ENCODE measurements at places on chromosomes 7 and 10. TPM values are rescaled to one million over a fixed set of nuclear protein-coding genes. Genes with fewer than 3 reads are reported as not detected.

GRCh38 chr10:73017955-73018480 lies 63.4 kb upstream of the PLA2G12B start:
- DNase-seq: no peak

GRCh38 chr10:21021231-21021630 lies 124.1 kb upstream of the NEBL start:
- DNase-seq: no peak

- DNase-seq: no peak
Measured at GRCh38 chr10:76126607-76127527, 695.4 kb downstream of the LRMDA start.

GRCh38 chr7:4629287-4629895 lies 52.7 kb upstream of the FOXK1 start:
- DNase-seq: no peak

GRCh38 chr7:116557901-116558300 lies 33.1 kb downstream of the CAV1 start:
- no peak for DNase-seq

- DNase-seq: no peak
Measured at GRCh38 chr7:107446531-107446930, 23.3 kb upstream of the GPR22 start.

DNA sequence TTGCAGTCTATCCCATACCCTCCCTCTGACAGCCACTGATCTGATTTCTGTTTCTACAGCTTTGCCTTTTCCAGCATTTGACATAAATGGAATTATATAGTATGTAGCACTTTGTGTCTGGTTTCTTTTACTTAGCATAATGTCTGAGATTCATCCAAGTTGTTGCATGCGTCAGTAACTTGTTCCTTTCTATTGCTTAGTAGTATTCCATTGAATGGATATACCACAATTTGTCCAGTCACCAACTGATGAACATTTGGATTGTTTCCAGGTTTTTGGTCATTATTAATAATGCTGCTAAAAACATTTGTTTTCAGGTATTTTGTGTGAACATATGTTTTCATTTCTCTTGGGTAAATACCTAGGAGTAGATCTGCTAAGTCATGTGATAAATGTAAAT lies 6.5 kb upstream of the KIAA1549 start:
- no peak for DNase-seq

DNA sequence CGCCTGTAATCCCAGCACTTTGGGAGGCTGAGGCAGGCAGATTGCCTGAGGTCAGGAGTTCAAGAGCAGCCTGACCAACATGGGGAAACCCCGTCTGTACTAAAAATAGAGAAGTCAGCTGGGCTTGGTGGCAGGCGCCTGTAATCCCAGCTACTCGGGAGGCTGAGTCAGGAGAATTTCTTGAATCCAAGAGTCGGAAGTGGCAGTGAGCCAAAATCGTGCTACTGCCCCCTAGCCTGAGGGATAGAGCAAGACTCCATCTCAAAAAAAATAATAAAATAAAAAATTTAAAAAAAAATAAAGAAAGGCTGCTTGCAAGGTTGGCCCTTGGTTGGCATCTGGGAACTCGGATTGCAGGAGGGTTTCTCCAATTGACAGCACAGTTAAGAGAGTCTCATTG lies 221.6 kb downstream of the DGKI start:
- no peak for DNase-seq

DNA sequence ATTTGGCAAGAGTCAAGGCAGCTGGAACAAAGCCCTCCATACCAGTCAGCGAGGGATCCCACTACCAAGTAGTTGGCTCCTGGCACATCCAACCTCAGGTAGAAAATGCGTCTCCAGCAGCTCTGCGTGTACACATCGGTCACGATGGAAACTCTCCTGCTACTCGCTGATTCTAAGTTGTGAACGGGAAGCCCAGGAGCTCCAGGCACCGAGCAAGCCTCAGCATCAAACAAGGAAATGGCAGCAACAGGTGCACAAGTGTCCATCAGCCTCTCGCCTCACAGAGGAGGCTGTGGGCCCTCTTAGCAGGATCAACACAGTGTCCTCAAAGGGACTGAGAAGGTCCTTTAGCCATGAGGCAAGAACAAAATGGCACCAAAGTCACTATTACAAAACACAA lies 127.0 kb downstream of the TCERG1L start:
- DNase-seq: no peak

DNA sequence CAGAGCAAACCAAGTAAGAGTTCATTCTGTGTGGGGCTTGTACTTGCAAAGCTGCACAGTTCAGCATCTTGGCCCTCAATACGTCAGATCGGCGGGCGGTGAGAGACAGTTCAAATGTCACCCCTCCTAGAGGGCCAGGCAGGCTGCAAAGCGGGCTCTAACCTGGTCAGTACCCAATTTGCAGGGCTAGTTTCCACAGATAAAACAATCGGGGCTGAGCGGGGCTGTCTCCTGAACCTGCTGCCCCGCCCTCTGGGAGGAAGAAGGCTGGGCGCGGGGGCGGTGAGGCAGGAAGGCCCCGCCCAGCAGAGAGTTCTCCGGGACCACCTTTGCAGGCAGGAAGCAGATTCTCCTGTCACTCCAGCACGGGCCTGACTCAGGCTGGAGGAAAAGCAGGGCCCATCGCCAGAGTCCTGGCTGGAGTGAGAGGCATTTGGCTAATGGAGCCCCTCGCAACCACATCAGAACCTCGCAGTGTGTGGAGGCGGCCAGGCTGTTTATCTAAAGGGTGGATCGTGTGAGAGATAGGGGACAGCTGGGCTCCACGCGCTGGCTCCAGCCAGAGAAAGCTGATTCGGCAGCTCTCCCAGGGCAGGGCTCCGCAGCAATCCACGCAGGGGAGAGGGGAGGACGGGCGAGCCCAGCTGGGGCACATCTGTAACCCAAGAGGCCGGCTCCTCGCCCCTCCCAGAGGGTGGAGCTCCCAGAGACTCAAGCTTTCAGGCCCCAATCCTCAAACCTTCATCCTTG lies 83.1 kb downstream of the SH3PXD2A start:
- peak; percentile 86 for DNase-seq

DNA sequence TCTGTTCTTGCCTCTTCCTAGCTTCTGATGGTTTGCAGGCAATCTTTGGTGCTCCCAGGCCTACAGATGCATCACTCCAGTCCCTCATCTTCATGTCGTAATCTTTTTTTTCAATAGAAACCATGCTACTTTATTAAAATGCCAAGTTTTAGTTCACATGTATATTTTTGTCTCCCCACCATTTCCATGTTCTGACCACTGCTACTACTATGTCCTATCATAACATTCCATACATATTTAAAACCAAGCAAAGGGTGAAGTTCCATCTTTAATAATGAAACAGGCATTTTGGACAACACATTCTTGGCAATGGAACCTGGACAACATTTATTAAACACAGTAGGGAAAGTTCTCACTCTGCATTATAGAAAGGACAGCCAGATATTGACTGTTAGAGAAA lies 58.8 kb downstream of the ZNF518A start:
- DNase-seq: no peak

GRCh38 chr7:281637-282036 lies 8.3 kb upstream of the FOXL3 start:
- peak; percentile 1 for DNase-seq

GRCh38 chr10:99843310-99843709 lies 60.9 kb downstream of the ABCC2 start:
- DNase-seq: no peak

GRCh38 chr10:30619966-30620365 lies 9.6 kb downstream of the LYZL2 start:
- no peak for DNase-seq

DNA sequence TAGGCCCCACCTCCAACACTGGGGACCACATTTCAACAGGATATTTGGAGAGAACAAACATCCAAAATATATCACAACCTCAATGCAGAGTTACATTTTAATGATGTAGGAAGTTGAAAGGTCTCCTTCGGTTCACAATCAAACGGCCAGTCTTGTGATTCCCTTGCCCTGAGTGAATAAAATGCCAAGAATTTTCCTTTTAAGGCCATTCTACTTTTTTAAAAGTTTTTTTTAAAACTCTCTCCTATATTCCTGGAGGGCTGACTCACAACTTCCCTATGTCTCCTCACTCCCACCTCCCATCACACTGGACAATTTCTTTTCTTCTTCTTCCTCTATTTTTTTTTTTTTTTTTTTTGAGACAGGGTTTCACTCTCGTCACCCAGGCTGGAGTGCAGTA lies 693.6 kb upstream of the AUTS2 start:
- DNase-seq: no peak

- no peak for DNase-seq
Measured at GRCh38 chr10:133336118-133336576, 549 bp downstream of the CALY start.

- DNase-seq: no peak
Measured at GRCh38 chr7:37220664-37221063, 228.0 kb downstream of the ELMO1 start.

- DNase-seq: no peak
Measured at GRCh38 chr10:113066561-113067312, 116.7 kb downstream of the TCF7L2 start.

- no peak for DNase-seq
Measured at GRCh38 chr7:88485821-88486220, 179.1 kb upstream of the STEAP4 start.

- no peak for DNase-seq
Measured at GRCh38 chr10:111360260-111360925, 283.6 kb downstream of the ADRA2A start.

- no peak for DNase-seq
Measured at GRCh38 chr10:31359979-31360378, 41.0 kb downstream of the ZEB1 start.

GRCh38 chr10:552679-553078 lies 136.8 kb downstream of the DIP2C start:
- DNase-seq: no peak

DNA sequence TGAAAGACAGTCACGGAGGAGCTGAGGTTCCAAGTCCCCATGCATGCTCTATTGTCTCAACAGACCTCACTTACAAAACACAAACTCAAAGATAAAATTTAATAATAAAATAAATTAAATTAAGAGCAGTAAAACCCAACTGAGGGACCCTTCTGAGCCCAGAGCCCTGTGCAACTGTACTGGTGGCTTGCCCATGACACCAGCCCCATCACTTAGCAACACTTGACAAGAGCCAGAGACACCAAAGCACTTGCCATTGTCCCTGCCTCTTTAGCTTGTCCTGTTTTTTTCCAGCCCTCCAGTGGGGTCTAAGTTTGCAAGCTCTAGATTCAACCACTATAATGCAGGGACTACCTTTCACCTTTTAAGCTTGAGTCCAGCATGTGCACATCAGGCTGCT lies 117.9 kb downstream of the JCAD start:
- DNase-seq: no peak

- DNase-seq: no peak
Measured at GRCh38 chr7:66757939-66758338, 17.4 kb downstream of the RABGEF1 start.

The KIAA1217 gene
- total RNA-seq: 32.6 TPM

The ANLN gene
- total RNA-seq: 1.8 TPM

The OPALIN gene
- total RNA-seq: not detected

The CACNB2 gene
- 23.7 TPM for total RNA-seq

The TRIL gene
- 6.0 TPM for total RNA-seq

The AGMO gene
- 0.62 TPM for total RNA-seq

The DNAJB6 gene
- total RNA-seq: 158 TPM

The CLCN1 gene
- total RNA-seq: not detected

The EBLN1 gene
- total RNA-seq: not detected

The ASAH2B gene
- 3.7 TPM for total RNA-seq

The SPAM1 gene
- not detected for total RNA-seq

The TMEM130 gene
- not detected for total RNA-seq

The GFRA1 gene
- total RNA-seq: 4.9 TPM

The MRC1 gene
- total RNA-seq: 52.1 TPM

The COX15 gene
- 23.3 TPM for total RNA-seq

The OR2A5 gene
- not detected for total RNA-seq
